ENCODE measurements at places on chromosomes 4 and X. TPM values are rescaled to one million over a fixed set of nuclear protein-coding genes. Genes with fewer than 3 reads are reported as not detected.

DNA sequence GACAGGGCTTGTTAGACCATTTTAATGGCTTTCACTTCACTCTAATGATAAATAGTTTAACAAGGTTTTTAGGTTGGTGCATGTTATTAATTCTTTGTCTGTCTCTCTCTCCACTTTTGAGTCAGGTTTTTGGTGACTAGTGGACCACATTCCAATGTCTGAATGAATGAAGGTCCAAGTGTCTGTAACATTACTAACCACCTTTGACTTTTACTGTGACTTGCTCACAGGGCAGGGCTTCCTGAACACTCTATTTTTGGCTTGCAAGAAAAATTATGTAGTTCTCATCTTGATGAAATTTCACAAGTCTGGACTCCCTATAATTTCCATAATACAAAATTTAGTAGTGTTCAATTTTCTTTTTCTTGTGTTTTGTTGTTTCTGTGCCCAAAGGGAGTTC lies 78.9 kb upstream of the BMPR1B start:
- no peak for DNase-seq
- H3K4me3 ChIP-seq: no peak overlapping the region
- no peak overlapping the region for H3K27ac ChIP-seq
- H3K27me3 ChIP-seq: no peaks in the 10 kb centered on the region
- no peaks in the 10 kb centered on the region for H3K36me3 ChIP-seq
- no peaks in the 10 kb centered on the region for H3K4me1 ChIP-seq

GRCh38 chrX:125378205-125378604 lies 58.5 kb downstream of the TEX13C start:
- H3K27me3 ChIP-seq: no peaks in the 10 kb centered on the region
- H3K4me3 ChIP-seq: no peak overlapping the region
- no peaks in the 10 kb centered on the region for H3K4me1 ChIP-seq
- no peak overlapping the region for H3K27ac ChIP-seq
- no peaks in the 10 kb centered on the region for H3K36me3 ChIP-seq

PGAM4 gene
- total RNA-seq: not detected

- H3K27ac ChIP-seq: no peak overlapping the region
- no peak for DNase-seq
- H3K4me1 ChIP-seq: peaks cover 32% of the 10 kb centered on the region
- H3K36me3 ChIP-seq: no peaks in the 10 kb centered on the region
- H3K4me3 ChIP-seq: no peak overlapping the region
- no peaks in the 10 kb centered on the region for H3K27me3 ChIP-seq
Measured at GRCh38 chr4:147833254-147833653, 101.4 kb downstream of the ARHGAP10 start.

ELK1 gene
- 6.9 TPM for total RNA-seq

RAB39B gene
- total RNA-seq: 1.8 TPM

- no peaks in the 10 kb centered on the region for H3K27me3 ChIP-seq
- H3K4me3 ChIP-seq: no peak overlapping the region
- no peak overlapping the region for H3K27ac ChIP-seq
- no peaks in the 10 kb centered on the region for H3K36me3 ChIP-seq
- no peaks in the 10 kb centered on the region for H3K4me1 ChIP-seq
Measured at GRCh38 chrX:83819304-83819703, 41.6 kb upstream of the CYLC1 start.

Data from body of pancreas (tissue), 4 donors.